ENCODE measurements at places on chromosomes 11 and 22.

DNA sequence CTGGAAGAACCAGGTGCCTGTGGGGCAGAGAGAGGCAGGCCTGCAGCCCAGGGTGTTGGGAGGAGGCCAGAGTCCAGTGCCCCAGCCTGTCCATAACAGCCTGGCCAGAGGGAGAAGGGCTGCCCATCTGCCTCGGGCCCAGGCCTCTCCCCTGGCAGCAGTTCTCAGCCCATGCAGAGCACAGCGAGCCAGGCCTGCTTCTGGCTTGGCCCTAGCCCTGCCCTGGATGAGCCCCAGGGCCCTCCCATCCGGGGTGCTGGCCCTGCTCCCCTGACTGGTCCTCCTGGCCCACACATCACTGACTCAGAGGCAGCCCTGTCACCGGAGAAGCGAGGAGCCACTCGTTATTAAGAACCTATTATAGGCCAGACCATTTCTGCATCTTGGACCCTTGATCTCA is 19.7 kb upstream of the MYRF start:
- no peak for DNase-seq

DNA sequence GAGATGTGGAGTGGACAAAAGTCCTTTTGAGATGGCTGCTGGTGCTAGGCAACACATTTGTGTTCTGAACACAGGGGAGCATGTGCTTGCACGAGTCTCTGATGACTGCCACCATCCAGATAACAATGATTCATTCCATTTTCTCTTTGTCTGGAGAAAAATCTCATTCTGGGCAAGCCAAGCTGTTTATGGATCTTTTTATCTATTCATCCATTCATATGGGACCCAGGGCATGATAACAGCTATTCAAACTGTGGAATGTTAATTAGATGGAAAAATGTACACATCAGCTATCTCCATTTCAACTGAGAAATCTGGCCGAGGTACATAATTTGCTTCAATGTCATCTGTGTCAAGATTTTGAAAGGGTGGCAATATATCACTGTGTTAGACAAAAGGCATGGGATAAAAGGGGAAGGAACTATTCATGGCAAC is 117.5 kb upstream of the ZBED5 start:
- no peak for DNase-seq

DNA sequence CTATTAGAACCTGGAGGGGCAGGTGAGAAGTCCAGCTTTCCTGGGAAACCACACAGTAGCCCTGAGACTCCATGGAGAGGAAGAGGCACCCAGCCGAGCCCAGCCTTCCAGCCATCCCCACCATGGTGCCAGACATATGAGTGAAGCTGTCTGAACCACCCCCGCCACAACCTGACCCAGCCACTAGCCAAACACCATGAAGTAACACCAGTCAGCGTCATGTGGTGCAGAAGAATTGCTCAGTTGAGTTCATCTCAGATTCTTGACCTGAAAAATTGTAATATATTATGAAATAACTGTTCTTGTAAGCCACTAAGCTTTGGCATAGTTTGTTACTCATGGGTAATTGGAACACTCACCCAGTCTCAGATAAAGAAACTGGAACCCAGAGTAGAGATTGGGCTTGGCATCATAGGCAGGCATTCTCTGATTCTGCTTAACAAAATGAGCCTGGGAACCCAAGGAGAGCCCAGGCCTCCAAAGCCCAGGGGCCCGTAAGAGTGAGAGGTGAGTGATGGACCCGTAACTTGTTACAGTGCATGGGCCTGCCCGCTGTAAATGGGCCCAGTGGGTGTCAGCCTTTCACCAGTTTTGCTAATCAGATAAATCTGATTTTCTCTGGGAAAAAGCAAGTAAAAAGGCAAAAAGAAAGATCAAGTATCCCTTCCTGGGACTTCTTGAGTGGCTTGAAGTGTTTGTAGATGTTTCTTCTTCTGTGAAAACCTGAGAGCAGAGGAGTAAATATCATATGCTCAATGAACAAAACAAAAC is 305.5 kb downstream of the DDX10 start:
- DNase-seq = no peak

DNA sequence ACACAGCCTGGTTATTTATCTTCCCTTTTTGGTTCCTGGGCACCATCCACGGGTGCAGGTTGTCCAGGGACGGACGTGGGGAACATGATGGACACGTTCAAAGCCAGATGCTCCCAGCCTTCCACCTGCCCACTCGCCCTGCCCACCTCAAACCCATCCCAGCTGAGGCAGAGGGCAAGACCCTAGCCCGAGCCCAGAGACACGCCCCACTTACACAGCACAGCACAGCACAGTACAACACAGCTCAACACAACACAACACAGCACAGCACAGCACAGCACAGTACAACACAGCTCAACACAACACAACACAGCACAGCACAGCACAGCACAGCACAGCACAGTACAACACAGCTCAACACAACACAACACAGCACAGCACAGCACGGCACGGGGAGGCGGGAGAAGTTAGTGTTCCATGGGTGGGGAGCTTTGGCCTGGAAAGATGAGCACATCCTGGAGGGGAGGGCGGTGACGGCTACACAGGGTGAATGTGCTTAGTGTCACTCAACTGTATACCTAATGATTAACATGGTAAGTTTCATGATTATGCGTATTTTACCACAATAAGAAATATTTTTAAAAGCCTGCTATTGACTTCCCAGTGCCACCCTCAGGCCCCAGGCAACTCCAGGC is 1507.5 kb downstream of the BRD1 start:
- DNase-seq = no peak

- no peak for DNase-seq
Measured at GRCh38 chr22:29569011-29569678, 11.8 kb downstream of the NIPSNAP1 start.

DNA sequence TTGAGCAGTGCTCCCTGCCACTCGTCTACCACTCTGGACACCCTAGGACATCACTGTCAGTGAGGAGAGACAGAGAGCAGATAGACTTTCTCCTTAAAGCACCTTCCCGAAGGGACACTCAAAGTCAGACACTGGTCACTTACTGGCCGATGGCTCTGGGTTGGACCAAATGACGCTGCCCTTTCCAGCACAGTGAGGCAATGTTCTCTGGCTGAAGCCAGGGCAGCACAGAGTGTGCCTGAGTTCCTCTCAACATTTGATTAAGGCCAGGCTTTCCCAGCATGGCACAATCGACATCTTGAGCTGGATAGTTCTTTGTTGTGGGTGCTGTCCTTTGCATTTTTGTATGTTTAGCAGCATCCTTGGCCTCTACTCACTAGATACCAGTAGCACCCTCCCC is 206.2 kb downstream of the CSNK2A3 start:
- no peak for DNase-seq

- DNase-seq = no peak
Measured at GRCh38 chr11:125916683-125917347, 12.5 kb downstream of the DDX25 start.

DNA sequence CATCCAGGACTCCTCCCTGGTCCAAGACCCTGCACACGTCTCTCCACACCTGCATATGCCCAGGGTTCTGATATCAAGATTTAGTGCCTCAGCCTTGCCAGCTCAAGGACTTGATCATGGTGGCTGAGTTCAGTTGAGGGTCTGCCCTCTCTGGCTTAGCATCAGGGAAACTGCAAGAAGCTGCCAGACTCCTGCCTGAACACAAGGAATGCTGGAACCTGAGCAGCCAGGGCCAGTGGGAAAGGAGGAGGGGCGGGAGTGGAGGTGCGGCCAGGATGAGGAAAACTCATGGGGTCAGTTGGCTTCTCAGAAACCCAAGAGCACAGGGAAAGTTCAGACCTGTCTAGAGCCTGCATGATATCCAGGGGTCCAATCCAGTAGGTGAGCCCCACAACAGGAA is 546.1 kb downstream of the BUD13 start:
- DNase-seq = no peak

GRCh38 chr22:45945621-45946106 is 31.3 kb downstream of the WNT7B start:
- DNase-seq = no peak

DNA sequence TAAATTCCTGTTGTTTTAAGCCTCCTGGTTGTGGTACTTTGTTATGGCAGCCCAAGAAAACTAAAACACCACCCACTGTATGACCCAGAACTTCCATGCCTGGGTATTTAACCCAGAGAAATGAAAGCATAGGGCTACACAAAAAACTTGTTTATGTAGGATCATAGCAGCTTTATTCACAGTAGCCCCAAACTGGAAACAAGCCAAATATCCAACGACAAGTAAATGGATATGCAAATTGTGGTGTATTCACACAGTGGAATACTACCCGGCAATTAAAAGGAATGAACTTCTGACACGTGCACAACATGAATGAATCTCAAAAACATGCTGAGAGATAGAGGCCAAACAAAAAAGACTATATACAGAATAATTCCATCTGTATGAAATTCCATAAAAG is 62.2 kb upstream of the NAV2 start:
- no peak for DNase-seq

- no peak for DNase-seq
Measured at GRCh38 chr22:19631899-19632667, 82.2 kb upstream of the SEPTIN5 start.

DNA sequence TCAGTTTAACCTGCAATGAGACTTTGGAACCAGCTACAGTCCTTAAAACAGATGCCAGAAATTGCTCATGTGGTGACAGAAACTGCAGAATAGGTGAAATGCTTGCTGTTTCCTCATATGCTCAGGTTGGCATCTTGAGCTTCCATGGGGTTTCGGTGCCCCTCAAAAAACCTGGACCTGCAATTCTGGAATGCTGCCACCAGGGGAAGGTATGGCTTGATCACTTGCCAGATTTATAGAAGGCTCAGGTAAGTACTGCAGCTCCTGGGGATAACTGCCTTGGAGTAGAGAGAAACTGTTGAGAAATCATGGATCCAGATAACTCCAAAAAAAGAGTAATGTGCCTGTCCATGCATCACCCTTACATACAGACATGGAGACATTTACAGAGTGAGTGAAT is 113.0 kb downstream of the CTTN start:
- DNase-seq = no peak

GRCh38 chr11:78083021-78083420 is 3.4 kb upstream of the NDUFC2 start:
- no peak for DNase-seq

DNA sequence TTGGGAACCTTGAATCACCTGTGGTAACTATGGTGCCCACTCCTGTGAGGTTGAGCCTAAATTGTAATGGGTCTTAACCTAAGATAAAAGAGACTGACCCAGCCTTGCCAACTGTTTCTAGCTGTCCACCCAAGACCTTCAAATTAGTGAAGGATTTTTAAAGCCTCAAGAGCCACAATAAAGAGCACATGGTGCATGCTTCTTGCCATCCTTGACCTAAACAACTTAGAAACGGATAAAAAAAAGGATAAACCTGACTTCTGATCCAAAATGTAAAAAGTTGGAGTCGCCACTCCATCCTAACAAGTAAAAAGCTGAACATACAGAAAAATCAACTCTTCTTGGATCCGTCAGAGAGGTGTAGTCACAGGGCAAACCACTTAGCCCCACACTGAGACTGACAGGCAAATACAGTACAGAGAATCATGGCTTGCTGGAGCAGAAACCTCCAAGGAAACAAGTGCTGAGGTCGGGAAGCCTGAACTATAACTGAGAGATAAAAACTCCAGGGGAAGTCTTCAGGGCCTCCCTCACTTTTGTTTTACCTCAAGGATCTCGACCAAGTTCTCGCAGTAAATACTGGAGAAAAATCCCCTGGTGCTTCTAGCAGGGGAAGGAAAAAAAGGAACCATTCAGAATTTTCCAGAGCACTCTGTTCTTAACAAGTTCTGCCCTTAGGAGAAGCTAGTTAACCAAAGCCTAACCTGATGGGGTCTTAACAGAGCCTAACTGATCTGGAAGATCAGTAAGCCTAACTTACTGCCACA is 16.3 kb downstream of the ENTHD1 start:
- DNase-seq = no peak

GRCh38 chr11:61488651-61489291 is 19.8 kb upstream of the LRRC10B start:
- DNase-seq = no peak

GRCh38 chr11:115286614-115287013 is 217.6 kb downstream of the CADM1 start:
- DNase-seq = no peak

DNA sequence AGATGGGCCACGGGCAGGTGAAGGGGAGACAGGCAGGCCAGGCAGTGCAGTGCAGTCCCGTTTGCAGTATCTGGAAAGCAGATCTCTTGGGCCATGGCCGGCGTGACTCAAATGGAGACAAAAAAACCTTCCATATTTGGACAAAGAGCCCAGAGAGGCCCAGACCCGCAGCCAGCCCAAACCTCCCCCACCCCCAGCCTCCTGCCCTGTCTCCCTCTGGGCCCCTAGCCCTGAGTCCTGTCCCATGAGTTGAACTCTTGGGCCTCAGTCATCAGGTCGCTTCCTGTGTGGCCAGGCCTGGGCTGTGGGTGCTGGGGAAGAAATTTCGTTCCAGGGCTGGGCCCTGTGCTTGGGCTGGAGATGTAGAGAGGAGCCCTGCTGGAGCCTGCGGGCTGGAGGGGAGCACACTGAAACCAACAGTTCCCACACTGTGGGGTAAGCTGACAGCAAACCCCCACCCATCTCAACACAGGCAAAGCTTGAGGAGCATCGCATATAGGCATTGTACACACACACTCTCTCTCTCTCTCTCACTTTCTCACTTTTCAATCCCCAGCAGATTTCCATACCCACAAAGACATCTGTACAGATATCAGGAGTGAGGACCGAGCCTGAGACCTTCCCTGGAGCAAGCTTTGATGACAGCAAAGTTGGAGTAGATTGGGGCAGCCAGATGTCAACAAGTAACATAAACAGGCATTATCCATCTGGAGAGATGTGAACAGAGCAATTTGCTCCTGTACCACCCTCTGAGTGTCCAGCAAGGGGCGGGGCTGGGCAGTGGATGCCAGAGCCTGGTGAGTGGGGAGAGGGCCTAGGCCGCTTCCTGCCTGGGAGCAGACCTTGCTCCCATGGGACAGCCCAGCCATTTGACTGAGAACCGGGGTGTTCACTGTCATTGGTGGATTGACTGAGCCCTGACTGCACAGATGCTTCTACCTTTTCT is 17.2 kb downstream of the ARHGEF17 start:
- no peak for DNase-seq

- DNase-seq = no peak
Measured at GRCh38 chr22:27252282-27253049, 549.1 kb downstream of the MN1 start.

DNA sequence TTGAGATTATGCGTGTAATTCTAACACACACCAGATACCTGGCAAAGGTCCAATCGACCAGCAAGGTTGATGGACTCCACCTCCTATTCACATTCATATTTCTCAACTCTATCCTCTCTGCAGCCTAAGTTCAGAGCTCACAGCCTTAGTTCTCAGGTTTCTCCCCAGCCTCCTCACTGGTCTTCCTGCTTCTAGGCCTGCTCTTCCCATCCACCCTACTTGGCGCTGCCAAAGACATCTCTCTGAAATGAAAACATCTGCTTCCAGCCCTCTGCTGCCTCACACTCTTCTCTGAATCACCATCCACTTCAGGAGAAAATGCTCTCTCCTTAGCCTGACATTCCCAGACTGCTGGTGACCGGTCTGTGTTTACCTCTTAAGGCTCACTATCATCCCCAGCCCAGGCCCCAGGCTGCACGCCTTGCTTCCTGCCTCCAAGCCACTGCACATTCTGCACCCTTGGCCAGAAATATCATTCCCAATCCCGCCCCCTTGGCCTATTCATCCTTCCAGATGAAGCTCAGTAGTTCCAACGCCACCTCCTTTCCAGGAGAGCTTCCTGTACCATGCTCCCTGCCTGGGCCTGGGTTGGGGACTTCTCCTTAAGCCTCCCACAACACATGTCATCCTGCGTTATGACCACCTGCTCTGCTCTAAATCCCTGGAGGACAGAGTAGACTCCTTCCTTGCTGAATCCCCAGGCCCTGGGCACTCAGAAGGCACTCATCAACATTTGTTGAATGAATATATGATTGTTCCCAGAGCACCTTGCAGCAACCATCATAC is 3.5 kb downstream of the ARRB1 start:
- DNase-seq = no peak

GRCh38 chr22:21591695-21592094 is 24.2 kb downstream of the UBE2L3 start:
- no peak for DNase-seq
